ENCODE measurements at places on chromosomes 7 and 10.

GRCh38 chr7:3861941-3862340 lies 560.9 kb downstream of the SDK1 start:
- no peak for DNase-seq

DNA sequence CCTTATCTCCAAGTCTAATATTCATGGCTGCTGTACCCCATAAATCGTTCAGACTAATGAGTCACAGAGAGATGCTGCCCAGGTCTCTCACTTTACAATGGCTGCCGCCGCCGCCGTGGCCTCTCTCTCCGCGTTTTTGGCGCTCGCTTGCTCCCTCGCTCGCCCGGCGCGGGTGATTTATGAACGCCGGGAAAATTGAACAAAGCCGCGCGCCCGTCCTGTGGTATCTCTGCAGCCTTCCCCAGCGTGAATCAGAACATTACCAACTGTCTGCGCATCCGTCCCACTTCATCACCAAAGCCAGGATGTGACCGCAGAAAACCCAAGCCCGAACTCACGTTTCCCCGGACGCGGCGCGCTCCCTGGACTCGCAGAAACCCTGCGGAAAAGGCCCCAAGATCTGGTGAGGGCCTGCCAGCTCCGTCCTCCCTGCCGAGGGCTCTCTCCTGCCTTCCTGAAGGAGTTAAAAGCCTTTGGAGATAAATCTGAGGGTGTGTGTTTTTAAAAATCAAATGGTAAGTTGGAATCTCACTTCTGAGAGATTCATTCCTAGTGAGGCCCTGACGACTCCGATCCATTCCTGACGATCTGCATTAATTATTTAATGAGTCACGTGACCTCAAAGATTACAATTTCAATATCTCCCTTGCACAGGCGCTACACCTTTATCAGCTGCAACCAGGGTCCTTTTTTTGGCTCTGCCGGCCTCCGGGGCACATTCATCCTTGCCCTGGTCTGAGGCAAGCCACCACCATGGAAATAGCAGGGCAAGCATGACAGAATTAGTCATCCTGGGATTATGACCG lies 6.3 kb downstream of the HOXA4 start:
- no peak for DNase-seq

DNA sequence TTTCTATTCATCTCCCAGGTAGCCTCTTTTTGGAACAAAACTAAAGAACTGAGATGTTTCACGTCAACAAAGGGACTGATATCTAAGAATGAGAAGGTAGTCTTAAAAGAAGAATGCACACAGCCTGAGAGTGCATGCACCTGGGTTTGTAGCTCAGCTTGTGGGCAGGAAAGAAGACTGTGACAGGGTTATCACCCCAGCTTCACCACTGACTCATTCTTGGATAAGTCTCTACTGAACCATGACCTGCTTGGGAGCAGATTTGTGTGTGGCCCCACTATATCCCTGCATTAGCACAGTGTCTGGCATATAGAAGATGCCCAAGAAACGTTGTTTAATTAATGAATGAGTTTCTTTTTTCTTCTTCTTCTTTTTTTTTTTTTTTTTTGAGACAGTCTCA lies 187.5 kb downstream of the GPAM start:
- DNase-seq: no peak

- DNase-seq: no peak
Measured at GRCh38 chr7:132793474-132793873, 217.2 kb upstream of the PLXNA4 start.

GRCh38 chr10:78397786-78398185 lies 364.1 kb downstream of the RPS24 start:
- peak; percentile 12 for DNase-seq

DNA sequence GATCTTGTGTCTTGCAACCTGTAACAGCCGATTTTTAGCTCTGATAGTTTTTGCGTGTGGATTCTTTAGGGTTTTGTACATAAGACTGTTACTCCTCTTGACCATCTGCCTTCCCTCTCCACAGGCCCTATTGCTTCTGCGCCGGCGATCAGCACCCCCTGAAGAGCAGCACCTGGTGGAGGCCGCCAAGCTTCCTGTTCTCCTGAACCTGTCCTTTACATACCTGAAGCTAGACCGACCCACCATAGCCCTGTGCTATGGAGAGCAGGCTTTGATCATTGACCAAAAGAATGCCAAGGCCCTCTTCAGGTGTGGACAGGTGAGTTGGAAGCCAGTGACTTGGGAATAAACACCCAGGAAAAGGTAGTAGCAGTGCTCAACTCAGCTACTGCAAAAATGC lies 12.6 kb downstream of the FKBP6 start:
- DNase-seq: no peak

- no peak for DNase-seq
Measured at GRCh38 chr7:106270122-106270977, 14.4 kb downstream of the NAMPT start.

GRCh38 chr7:128247640-128248194 lies 6.6 kb downstream of the LEP start:
- DNase-seq: no peak

DNA sequence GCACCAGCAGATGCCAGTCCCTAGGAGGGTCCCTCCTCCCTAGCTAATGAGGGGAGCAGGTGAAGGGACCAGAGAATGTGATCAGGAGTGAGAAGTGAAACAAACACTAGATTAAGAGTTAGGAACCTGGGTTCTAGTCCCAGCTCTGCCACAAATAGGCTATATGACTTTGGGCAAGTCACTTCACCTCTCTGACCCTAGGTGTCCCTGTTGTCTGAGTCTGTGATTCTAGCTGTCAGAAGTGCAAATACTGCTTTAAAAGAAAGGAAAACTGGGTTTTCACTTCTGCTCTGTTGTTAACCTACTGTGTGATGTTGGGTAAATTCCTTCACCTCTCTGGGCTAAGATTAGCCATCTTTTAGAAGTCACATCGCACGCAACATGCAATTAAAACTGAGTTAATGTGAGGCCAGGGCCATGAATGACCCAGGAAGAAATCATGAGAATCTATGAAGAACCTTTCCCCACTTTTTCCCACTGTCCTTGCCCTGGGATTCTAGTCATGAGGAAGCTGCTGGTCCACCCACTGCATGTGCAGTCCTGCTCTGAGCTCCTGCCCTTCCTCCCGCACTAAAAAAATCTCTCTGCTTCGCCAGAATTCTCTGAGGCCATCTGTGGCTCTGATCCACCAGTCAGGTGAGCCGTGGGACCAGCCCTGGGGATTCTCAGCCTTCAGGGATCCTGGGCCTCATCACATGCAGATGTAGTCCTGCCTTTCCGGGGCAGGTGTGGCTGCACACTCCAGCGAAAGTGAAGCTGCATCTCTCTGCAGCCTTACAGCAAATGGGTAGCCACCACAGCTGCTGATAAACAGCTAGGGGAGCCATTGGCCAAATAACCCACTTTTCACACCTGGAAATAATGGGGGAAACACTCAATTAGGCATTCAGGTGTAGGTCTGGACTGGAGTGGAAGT lies 181.7 kb downstream of the PLXNA4 start:
- DNase-seq: no peak

- no peak for DNase-seq
Measured at GRCh38 chr7:22549667-22550513, 49.9 kb upstream of the STEAP1B start.

DNA sequence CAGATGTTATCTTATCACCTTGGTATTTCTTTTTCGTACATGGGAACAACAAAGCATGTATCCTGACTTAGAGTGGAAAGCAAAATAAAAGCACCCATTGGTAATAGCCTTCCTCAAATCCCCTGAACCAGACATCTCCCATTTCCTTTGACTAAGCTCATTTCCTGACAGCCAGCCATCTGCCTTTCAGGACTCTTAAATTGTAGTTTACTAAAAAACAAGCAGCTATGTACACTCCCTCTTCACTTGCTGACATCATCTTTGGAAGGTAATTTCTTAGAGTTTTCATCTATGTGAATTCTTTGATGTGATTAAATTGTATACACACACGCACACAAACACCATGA lies 40.7 kb downstream of the ARL4A start:
- no peak for DNase-seq

DNA sequence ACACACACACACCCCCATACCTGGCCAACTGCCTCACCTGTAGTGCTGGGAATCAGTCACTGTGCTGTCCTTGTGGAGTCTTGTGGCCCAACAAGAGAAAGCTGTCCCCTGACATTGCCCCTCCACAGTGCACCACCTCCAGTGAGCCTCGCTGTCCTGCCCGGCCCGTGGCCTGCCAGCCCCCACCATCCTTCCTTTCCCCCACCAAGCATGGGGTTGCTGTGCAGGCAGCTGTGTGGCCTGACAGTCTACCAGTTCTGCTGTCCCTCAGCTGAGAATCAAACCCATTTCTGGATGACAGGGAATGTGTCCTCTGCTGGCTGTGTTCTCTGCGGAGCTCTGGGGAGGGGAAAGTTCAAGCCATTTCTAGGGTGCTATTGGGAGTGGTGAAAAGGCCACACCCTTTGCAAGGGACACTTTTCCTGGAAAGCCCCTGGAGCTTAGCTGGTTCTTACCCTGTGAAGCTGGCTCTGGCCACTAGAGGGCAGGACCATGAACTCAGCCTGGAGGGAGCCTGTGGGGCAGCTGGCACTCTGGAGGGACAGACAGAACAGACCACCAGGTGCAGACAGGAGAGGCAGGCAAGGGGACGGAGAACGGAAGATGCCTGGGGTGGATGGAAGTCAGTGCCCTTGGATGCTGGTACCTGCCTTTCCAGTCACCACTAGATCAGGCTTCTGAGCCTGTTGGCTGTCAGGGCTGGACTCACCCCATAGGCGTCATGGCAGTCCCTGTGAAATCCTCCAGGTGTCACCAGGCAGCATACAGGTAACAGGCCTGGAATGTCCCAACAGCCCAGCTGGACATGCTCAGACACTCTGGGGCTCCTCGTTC lies 10.5 kb upstream of the MTPAP start:
- no peak for DNase-seq

GRCh38 chr10:23556727-23557440 lies 118.0 kb downstream of the OTUD1 start:
- no peak for DNase-seq

DNA sequence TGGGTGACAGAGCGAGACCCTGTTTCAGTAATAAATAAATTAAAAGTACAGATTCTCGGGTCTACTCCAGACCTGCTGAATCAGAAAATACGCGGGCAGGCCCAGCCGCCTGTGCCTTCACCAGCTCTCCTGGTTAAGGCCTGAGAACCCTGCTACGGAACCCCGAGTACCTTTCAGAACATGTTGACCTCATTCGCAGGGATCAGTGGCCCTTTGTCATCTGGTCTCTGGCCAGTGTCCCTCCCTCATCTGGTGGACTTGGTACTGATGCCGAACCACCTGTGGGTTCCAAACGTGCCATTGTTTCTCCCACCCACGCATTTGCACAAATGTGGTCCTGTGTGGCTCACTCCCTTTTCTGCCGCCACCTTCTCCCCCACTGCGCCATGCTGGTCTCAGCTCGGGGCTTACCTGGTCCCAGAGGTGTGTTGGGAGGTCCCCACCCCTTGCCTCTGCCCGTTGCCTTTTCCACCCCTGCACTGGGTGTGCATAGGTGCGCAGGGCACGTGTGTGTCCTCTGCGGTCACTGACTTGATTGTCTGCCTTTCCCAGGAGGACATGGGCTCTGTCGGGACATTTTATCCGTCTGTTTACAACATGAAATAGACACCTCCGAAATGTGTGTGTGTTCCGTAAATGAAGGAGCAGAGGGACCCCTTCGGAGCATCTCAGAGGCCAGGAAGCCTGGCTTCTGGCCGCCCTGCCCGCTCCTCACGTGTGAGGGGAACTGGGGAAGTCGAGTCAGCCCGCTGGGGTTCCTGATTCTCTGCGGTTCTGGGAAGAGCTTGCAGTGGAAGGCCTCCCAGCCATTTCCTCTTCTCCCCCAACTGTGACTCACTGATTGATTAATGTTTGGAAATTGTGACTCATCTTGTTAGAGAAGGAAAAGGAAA lies 135.2 kb downstream of the CUX1 start:
- no peak for DNase-seq

DNA sequence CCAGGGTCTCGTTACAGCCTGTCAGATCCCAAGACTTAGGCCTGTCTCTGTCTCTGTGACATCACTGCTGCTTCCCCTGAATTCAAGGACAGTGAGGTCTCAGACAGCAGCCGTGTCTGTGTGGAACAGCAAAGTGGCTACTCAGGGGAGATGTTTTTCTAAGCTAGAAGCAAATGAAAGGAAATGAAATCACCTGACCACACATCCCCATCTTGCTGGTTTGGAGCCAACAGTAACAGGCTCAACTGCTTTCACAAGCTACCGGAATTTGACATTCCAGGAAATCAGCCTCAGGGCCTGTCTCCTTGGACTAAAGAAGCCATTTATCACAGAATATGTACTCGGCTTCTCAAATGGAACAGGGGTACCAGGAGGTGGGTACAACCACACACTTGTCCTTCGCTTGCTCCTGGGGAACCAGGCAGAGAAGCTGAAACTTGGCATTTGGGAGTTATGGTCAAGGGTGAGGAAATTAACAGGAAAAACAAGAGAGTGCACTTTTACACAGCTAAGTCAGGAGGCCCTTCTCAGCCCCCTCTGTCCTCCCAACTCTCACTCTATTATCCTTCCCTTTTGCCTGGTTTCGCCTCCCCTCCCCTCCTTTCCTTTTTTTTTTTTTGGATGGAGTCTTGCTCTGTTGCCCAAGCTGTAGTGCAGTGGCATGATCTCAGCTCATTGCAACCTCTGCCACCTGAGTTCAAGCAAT lies 73.2 kb downstream of the SPDYE5 start:
- DNase-seq: no peak

DNA sequence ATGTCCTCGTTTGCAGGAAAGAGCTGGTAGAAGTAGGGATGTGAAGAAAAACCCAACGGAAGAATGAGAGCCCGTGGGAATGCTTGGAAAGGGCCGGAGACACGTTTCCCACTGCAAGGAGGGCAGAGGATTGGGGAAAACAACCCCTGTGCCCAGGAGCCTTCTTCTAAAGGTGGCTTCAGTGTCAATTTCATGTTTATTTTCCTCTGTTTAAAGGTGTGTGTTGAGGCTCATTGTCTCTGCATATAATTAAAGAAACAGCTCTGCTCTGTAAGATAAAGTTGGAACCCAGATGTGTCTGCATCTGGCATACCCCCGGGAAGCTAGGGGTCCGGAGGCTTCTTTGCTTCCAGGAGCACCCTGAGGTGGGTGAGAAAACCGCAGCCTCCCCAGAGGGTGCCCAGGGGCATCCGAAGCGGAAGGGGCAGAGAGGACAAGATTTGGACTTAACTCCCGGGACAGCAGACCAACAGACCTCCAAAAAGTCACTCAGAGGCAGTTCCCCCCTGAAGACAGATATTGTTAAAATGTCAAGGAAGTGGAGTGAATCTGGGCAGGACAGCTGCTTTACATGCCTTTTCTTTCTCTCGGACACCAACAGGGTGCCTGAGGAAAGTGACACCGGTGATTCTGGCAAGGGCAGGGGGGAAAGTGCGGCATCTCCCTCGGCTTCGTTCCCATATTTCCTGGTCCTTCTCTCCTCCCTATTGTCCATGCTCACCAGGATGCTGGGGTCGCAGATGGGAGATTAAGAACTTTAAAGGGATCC lies 8.6 kb upstream of the GATA3 start:
- no peak for DNase-seq

DNA sequence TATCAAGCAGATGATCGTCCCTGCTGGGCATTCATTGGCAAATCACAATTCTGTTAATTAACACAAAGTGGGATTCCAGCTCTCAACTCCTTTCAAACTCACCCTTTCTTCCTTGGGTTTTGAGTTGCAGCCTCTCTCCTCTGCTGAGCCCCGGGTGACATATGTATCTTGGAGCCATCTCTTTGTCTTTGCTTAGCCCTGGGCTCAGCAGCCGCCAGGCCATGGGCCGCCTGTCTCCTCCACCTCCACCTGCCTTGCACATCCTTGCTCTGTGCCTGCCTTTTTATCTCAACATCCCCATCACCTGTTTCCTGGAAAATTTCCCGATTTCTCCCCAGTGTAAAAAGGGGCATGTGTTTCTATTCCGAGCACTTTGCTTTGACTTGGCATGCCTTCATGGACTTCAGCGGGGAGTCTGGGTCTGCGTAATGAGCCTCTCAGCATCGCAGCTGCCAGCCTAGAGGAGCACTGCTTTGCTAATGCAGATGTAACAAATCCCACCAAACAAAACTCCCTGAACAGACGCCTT lies 141.3 kb upstream of the AGK start:
- peak; percentile 83 for DNase-seq

All from NCI-H446 treated with DMSO at 0.1 percent for 48 hours (cell line).